ENCODE measurements at places on chromosomes 2 and 18.

DNA sequence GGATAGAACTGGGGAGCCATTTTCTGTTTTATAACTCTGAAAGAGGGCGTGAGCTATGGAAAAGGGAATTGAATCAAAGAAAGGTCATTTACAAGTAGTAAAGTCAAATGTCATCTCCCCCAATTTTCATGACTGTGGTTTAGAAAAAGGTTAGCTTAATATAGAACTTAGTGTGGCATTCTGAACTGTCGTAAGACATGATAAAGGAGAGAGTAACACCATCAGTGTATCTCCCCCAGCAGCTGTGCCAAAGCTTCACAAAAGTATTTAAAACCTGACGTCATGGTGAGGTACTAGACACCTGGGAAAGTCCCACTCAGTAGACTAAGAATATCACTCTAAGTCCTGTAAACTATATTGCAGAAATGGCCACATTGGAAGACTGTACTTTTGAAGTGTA is 5.8 kb upstream of the IKZF2 start:
- DNase-seq, result no peak

GRCh38 chr2:118013221-118013723 is 598 bp downstream of the CCDC93 start:
- DNase-seq, result no peak

DNA sequence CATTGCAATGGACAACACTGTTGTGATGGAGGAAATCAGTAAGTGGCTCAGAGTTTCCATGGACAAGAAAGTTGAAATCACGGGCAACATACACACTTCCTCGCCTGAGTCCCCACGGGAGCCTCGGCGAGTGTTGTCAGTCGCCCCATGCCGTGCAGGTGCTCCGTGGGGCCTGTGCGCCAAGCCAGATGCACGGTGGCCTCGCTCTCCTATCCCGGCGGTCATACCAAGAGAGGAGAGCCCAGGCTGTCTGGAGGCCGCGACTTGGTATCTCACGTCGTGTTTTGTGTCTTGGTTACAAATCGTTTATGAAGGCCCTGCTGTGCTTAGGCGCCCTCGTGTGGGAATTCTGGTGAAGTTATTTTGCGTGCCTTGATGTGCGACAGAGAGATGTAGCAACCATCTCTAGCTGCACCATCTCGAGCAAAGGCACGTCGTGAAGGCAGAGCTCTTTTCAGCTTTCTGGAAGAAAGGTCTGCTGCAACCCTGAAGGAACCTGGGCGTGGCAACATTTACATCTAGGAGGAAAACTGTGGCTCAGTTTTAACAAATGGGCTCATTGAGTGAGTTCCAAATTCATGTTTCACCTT is 21.8 kb downstream of the ATG4B start:
- no peak for DNase-seq

DNA sequence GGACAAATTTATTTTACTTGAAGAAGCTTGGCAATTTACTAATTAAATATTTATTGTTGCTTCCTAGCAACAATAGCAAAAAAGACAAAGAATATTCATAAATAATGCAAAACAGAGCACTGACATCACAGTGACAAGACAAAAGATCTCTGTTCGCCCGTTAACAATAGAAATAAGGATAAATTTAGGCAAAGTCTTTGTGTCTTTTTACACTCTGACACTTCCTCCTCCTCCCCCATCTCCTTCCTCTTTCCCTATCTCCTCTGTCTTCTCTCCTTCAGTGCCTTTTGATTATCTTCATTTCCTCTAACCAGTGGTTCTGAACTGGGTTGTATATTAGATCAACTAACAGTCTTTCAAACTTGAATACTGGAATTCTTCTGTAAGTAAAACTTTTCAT is 808.4 kb downstream of the ERBB4 start:
- DNase-seq, result no peak

DNA sequence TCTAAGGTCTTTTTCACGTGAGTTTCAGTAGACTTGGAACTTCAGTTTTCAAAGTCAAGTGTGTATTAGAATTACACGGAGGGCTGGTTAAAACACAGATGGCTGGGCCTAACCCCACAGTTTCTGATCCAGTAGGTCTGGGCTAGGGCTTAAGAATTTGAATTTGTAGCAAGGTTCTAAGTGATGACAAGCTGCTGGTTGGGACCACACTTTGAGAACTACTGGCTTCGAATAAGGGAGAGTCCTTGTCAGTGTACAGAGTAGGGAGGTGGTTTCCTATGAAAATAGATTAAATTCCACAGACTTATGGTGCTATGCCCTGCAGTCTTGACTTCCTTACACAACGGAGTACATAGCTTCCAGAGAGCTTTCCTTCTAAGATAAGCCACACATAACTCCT is 4.5 kb downstream of the RHOB start:
- no peak for DNase-seq

DNA sequence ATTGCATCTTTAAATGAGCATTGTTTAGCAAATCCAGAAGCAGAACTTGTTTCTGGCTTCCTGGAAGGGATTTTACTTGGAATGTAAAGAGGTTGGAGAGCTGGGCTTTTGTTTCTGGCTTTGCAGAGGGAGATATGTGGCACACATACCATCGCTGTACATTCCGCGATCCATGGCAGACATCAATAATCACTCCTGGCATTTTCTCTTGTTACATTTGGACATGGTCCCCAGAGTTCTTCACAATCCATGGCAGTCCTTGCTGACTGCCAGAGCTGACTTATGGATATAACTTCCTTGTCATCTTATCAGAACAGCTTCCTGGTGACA is 445.6 kb upstream of the SPRED2 start:
- no peak for DNase-seq

- no peak for DNase-seq
Measured at GRCh38 chr2:168521053-168521741, 65.1 kb downstream of the CERS6 start.

DNA sequence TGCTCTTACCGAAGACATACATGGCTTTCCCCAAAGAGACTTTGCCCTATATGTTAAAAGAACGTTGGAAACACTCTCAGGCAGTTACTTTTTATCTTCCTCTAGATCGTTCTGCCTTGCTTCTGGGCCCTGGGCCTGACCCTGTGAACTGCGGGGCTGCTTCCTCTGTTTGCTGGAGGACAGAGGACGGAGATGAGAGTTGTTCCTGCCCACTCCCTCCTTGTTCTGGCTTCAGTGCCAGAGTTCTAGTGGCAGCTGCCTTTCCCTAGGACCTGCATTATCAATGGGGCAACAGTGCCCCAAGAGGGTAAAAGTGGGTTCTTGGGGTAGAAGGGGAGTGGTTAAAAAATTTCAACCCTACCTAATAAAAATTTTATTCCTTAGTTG is 6.5 kb upstream of the FN1 start:
- no peak for DNase-seq

DNA sequence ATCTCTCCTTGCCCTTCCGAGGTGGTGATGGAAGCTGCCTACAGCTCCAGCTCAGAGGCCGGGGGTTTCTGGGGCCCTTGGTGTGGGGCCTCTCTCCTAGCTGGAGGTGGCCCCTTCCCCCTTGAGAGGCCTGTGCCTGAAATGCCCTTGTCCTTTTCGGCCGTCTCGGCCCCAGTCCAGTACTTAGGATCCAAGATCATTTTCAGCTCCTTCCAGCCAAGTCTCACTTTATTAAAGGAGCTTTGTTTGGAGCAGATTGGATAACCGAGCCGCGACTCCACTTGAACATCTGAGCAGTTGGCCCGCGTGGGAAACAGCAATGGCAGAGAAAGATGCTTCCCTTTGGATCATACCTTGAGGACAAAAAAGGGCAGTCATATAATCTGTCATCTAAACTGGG is 125.0 kb downstream of the NEDD4L start:
- no peak for DNase-seq

DNA sequence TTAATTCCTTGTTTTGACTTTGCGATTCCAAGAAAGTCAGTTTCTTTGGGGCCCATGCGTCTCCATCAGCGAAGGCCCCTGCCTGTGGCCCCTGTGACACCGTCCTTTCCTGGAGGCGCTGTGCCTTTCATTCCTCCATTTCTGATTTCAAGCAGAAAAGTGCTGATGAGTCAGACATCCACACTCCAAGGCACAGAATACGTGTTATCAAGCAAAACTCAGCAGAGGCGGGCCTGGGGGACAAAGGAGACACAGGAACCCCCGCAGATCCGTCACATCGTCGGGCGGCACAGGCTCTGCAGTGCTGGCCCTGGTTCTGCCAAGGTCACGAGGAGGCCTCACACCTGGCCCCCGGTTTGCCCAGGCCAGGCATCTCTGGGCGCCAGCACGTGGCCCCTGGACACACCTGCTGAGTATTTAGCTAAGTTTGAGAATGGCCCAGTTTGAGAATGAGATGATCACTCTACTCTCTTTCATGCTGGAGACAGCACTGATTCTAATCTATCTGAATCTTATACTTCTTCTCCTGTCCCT is 7.2 kb upstream of the SALL3 start:
- DNase-seq, result no peak

DNA sequence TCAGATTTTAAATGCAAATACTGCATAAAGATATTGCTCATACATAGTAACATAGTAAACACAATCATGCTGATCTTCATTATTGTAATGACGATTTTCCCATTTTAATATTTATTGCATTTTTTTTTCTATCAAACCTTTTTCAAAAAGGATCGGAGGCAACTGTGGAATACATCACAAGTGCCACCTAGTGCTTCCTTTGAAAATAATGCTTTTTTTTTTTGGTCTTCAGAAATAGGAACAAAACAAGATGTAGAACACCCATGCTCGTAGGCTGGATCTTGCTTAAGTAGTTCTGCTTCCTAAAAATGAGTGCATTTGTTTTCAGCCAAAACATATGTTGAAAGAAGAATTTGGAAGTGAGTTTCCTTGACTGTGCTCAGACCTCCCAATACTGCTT is 35.7 kb upstream of the GPR155 start:
- no peak for DNase-seq

Data from activated CD4-positive, alpha-beta T cell treated with anti-CD3 and anti-CD28 coated beads, Interleukin-2, amount 50 U/mL, for 24 hours (primary cell).